Skin of body (tissue), 3 donors: ENCODE measurements at places on chromosomes 7 and 10. TPM values are rescaled to one million over a fixed set of nuclear protein-coding genes. Genes with fewer than 3 reads are reported as not detected.
A peak's percentile ranks its signal among the peaks of the same experiment; 100 is the strongest.

- DNase-seq: no peak
Measured at GRCh38 chr7:1569016-1569415, 816 bp downstream of the PSMG3 start.

Gene GRK5
- 10.7 TPM for total RNA-seq

- DNase-seq: no peak
Measured at GRCh38 chr7:100192969-100193368, 15.3 kb downstream of the STAG3 start.

DNA sequence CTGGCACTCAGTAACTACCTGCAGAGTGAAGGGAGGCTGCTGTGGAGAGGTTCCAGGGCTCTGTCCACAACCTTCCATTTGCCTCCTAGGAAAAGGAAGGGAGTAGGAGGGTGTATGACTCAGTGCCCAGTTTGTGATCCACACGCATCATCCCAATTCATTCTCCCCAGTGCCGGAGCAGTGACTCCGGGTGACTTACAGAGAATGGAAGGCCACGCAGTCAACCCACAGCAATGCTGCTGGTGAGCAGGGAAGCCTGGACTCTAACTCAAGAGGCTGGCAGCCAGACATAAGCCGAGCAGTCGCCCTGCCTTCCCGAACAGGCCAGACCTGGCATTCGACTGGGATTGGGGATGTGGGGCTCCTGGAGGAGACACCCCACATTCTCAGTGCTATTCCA is 139.9 kb downstream of the SH3PXD2A start:
- no peak for DNase-seq

GRCh38 chr7:453597-454306 is 65.9 kb downstream of the PDGFA start:
- DNase-seq: no peak

DNA sequence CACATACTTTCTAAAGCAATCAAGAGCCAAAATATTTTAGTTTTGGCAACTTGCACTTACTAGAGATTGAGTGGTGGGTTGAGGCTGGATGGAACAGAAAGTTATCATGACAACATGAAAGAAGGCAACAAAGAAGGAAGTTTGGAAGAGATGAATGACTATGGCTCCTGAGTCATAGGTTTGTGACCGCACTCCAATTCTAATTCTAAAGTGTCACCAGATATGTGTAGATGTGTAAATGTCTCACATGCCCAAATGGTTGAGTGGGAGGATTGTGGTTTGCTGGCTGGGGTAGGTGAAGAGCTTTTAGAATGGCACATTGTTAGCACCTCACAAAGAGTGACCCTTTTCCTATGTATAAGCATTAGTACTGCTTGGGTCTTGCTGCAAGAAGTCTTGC is 20.2 kb downstream of the TAS2R16 start:
- no peak for DNase-seq

DNA sequence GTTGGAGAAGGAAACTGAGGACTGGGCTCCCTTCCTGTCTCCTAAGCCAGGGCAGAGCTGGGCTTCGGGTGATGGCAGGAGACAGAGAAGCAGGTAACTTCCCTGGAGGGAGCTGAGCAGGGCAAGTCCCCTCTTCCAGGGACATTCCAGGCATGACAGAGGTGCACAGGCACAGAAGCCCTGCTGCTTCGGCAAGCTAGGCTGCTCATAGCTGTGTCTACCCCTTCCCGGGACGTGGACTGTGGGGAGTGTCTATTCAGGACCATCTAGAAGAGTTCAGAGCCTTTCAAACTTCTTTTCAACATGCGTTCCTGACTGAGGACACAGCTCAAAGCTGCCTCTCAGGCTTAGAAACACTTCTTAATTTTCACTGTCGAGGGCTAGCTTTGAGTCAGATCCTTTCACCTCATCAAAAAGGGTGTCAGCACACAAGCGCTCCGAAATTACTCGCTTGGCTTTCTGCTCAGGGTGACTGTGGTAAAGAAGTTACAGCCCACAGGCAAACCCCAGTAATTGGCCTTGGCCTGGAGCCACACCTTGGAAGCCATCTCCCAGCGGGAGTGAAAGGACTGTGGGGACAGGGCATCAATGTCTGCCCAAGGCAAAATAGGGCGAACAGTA is 63.7 kb upstream of the STEAP1B start:
- no peak for DNase-seq

DNA sequence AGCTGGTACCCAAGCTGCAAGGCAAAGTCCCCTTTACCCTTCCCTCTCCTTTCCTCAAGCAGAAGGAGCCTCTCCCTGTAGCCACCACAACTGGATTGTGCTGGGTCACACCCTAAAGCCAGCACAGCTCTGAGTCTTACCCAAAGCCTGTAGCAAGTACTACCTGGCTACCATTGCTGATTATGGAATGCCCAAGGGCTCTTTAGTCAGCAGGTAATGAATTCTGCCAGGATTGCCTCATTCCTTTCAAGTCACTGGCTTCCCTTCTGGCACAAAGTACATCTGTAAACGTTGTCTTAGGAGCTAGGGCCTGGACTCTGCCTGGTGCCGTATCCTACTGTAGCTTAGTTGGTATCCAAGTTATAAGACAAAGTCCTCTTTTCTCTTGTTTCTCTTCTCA is 52.0 kb downstream of the FAS start:
- DNase-seq: no peak

GRCh38 chr10:50937230-50937907 is 51.9 kb upstream of the A1CF start:
- DNase-seq: peak; percentile 46

DNA sequence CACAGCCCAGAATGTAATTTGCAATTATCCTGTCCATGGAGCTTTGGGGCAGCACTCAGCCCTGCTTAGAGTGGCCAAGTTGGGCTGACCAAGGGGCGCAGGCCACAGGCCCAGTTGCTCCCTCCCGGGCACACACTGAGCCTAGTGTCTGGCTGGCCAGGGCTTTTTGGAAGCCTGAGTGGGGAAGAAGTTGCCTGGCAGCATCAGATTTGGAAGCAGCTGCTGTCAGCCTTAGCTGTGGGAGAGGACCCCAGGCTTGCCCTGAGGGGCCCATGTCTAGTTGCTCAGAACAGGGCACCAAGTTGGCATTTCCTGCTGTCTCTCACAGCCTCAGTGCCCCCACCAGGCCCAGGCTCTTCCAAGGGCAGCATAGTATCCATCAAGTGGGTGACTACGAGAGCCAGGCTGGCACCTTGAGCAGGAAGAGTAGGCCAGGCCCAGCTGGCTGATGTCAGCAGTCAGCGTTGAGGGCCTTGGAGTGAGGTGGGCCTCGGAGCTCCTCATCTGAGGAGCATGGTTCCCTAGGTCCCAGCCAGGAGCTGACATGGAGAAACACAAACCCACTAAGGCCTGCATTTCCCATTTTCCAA is 14.4 kb downstream of the ANTXRL start:
- no peak for DNase-seq

DNA sequence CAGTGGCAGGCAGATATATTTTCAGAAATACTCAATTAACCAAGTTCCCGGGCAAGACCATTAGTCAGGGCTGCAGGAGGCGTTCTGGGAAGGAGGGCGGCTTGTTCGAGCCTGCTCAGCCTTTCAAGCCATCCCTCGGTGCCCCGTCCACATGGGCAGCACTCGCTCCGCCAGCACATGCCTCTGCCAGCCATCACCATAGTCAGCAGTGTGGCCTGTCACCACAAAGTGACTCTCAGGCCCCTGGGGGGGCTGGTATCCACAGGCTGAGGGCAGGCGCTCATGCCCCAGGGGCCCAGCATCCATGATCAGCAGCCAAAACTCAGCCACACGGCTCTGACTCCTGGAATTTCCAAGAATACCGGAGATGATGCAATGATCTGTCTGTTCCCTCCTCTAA is 81.9 kb downstream of the CHST15 start:
- no peak for DNase-seq

Gene ITIH2
- total RNA-seq: not detected
